ENCODE measurements at places on chromosomes 11 and 22.
A peak's percentile ranks its signal among the peaks of the same experiment; 100 is the strongest.

DNA sequence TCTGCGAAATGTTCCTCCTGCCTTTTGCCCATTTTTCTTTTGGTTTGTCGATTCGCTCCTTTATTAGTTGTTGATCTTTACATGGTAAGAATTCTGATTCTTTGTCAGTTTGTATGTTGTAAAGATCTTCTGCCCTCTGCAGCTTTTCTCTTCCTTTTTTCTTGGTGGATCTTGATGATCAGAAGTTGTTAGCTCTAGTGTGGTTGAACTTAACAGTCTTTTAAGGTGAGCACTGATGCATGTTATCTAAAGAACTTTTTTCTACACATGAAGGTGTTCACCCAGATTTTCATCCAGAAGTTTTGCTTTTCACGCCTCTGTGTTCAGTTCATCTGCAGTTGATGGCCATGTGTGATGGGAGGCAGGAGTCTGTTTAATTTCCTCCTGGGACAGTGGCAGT lies 133.7 kb downstream of the TBC1D22A start:
- no peak for DNase-seq

- no peak for DNase-seq
Measured at GRCh38 chr11:85717429-85717828, 31.4 kb upstream of the CCDC89 start.

- no peak for DNase-seq
Measured at GRCh38 chr22:26394777-26395176, 34.3 kb upstream of the ASPHD2 start.

DNA sequence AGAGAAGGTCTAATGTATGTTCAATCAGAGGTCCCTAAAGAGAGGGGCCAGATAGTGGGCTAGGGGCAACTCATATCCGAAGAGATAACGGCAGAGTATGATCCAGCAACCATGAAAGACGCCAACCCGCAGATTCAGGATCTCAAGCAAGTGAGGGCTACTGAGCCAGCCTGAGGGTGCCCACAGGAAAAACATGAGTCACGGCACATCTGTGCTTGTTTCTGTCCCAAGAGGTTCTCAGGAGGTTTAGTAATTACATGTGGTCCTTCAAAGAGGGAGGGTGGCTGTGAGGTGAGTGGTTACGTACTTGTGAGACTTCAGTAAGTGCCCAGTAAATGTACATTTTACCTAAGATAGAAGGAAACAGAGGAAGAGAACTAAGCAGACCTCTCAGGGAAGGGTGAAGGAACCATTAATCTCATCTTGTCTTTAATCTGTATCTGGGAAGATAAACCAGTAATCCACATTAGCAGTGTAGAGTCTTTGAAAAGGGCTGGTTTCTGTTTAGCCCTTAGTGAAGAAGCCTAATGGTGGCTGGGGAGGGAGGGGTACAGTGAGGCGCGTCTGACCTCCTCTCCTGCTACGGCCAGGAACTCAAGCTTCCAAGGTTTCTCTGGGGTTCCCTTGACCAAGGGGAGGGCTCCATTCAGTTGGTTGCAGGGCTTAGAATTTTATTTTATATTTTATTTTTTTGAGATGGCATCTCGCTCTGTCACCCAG lies 10.2 kb downstream of the SIRT3 start:
- no peak for DNase-seq

DNA sequence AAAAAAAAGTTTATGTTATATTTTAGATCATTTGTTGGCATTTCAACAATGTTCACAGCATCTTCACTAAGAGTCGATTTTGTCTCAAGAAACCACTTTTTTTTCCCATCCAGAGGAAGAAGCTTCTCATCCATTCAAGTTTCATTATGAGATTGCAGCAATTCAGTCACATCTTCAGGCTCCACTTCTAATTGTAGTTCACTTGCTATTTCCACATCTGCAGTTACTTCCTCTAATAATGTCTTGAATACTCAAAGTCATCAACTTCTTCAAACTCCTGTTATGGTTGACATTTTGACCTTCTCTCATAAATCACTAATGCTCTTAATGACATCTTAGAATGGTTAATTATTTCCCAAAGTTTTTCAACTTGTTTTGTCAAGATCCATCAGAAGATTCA lies 61.3 kb upstream of the CHORDC1 start:
- no peak for DNase-seq

DNA sequence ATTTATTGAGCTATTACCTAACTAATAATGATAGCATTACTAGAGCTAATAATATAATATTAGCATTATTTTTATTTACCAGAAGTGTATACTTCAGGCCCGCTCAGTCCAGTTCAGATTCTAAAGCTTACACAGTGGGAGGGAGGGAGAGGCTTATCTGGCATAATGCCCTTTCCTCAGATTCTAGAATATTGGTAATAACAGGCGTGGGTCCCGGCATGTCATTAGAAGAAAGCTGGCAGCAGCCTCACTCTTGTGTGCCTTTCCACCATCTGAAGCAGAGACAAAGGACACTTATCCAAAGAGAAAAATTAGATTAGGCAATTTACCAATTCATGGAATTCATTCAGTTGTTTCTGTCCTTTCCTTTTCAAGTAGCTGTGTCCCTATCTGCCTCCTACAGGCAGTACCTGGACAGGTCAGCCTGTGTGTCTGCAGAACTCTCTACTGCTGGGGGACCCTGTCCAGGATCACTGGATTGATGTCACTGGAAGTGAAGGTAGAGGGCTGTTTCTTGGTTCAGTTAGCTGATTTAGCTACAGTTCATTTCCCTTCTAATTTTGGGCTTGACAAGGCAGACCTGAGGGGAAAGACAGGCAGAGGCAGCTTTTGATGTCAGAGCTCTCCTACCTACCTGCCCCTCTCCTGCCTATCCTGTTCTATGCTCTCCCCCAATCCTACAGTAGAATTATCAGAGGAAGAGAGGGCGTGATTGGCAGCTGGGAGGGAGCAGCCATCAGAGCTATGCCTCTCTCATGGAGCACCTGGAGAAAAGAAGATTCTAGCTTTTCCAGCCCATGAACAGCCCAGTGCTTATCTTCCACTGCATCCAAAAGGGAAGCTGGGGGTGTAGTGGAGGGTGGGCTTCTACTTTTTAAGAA lies 20.3 kb upstream of the CCDC90B start:
- no peak for DNase-seq

DNA sequence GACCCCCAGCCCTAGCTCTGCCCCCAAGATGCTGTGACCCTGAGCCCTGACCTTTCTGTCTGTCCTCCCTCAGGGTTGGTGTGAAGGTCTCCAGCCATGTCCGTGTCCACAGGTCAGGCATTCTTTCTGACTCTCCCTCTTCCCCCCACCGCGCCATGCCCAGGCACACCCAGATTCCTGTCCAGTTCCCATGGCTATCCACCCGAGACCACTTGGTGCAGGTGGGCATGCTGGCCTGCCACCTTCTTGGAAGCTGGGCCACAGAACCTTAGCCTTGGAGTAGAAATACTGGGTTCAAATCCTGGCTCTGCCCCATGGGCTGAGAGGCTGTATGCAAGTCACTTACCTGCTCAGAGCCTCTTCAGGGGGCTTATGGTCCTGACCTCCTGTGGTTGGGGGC lies 2.3 kb upstream of the PLCB3 start:
- DNase-seq = no peak

- no peak for DNase-seq
Measured at GRCh38 chr11:16312233-16312765, 44.0 kb downstream of the SOX6 start.

GRCh38 chr11:69217276-69218105 lies 61.8 kb downstream of the SMIM38 start:
- DNase-seq = no peak

GRCh38 chr11:103594283-103594682 lies 442.2 kb upstream of the DDI1 start:
- DNase-seq = no peak

DNA sequence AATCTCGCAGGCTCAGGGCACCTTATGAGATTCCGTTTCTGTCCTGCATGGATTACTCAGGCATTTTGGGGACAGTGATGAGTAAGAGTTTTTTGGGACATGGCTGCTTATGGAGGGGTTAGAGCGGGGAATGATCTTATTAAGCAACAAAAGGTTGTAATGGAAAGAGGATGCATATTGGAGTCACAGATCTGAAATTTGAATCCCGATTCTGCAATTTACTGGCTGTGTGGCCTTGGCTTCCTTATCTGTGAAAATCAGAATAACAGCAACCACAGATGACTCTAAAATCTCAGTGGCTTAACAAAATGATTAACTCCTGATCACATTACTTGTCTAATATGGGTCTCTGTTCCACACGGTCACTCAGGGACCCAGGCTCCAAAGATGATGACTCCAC lies 5.8 kb downstream of the TSPAN18 start:
- DNase-seq = no peak

DNA sequence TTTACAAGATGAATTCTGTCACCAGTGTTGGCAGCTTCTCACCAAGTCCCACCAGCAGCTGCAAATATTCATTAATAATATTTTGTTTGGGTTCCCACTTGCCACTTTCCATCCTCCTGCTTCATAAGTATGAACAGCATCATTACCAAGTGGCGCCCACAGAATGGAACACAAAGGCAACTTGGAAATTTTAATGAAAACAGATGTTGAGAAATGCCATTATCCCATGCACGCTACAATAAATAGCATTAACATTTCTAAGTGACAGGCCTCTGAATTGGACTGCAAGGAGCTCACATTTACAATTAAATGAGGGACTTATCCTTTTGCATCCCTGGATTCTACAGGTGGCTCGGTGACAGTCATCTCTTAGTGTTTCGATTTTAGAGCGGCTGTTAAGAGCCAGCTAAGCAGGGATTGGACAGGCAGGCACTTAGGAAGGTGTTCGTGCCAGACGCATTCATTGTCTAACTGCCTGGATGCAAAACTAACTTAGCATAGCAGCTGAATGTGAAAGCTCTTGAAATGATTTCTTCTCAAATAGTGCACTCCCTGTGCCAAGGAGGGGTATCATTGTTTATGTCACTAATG lies 170.3 kb downstream of the KIRREL3 start:
- DNase-seq = no peak

GRCh38 chr11:123054301-123055065 lies 7.5 kb downstream of the HSPA8 start:
- DNase-seq = no peak

- no peak for DNase-seq
Measured at GRCh38 chr11:74535371-74536160, 42.0 kb upstream of the LIPT2 start.

DNA sequence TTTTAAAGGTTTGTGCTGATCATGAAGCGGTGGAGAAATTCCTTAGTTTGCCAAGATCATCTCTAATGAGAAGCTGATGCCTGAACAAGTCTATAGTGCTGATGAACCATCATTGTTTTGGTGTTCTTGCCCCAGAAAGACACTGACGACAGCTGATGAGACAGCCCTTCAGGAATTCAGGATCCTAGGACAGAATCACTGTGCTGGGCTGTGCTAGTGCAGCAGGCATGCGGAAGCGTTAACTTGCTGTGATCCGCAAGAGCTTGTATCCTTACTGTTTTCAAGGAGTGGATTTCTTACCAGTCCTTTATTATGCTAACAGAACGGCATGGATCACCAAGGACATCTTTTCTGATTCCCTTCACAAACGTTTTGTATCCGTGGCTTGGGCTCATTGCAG lies 104.1 kb downstream of the TBC1D22A start:
- no peak for DNase-seq

- no peak for DNase-seq
Measured at GRCh38 chr11:108122166-108122628, 830 bp downstream of the ACAT1 start.

- DNase-seq = no peak
Measured at GRCh38 chr11:44516688-44517507, 48.6 kb upstream of the CD82 start.

- DNase-seq = no peak
Measured at GRCh38 chr11:25958045-25958444, 373.9 kb upstream of the ANO3 start.

- DNase-seq = no peak
Measured at GRCh38 chr11:130771708-130772107, 144.6 kb downstream of the SNX19 start.

- DNase-seq = no peak
Measured at GRCh38 chr22:30175690-30176288, 70.8 kb downstream of the LIF start.

DNA sequence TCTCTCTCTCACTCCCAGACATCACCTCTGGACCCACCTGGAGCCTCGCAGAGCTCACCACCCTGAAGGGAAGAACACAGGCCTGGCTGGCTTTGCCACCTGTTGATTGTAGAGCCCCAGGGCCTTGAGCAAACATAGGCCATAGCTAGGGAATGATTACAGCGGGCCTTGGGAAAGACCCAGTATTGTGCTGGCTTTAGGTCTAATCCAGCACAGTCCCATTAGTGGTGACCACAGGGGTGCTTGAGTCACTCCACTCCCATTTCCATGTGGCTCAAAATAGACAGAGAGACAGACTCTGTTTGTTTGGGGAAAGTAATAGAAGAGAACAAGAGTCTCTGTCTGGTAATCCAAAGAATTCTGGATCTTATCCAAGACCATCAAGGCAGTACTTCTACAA lies 42.7 kb upstream of the FAM181B start:
- DNase-seq = no peak

- no peak for DNase-seq
Measured at GRCh38 chr22:19998232-19998951, 18.2 kb downstream of the ARVCF start.

- DNase-seq = peak; percentile 93
Measured at GRCh38 chr11:85627998-85628770, at the start of gene TMEM126B. Gene TMEM126B, plus strand, starts transcription at chr11:85628593. Its CDS starts 15 bp downstream, at chr11:85628608.

- DNase-seq = no peak
Measured at GRCh38 chr11:32437495-32438345, 2.4 kb upstream of the WT1 start.

GRCh38 chr11:114129142-114129541 lies 69.6 kb downstream of the ZBTB16 start:
- no peak for DNase-seq

- no peak for DNase-seq
Measured at GRCh38 chr11:68968306-68969250, 12.2 kb downstream of the MRGPRD start.

GRCh38 chr11:32427935-32428664 lies 7.2 kb downstream of the WT1 start:
- DNase-seq = no peak

- DNase-seq = no peak
Measured at GRCh38 chr11:71452199-71453036, 585 bp upstream of the NADSYN1 start.

DNA sequence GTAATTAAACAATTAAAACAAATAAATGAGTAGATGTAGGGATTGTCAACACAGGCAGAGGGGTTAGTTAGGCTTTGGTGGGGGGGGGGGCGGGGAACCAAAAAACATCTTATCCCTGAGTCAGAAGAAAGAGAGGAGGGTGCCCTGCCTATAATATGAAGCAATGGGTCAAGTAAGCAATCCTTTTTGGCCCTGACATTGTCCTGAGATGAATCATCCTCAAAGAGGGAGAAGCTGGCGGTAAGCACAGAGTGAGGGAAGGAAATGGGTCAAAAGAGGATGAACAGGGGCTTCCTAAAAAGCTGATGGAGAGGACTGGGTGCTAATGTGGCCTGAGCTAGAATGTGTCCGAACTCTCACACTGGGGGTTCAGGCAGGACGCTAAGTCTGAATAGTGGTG lies 4.7 kb downstream of the OLFML1 start:
- DNase-seq = no peak
